ENCODE measurements at places on chromosomes 4 and X.

- no peak for DNase-seq
Measured at GRCh38 chrX:130347321-130347720, 7.6 kb downstream of the SLC25A14 start.

DNA sequence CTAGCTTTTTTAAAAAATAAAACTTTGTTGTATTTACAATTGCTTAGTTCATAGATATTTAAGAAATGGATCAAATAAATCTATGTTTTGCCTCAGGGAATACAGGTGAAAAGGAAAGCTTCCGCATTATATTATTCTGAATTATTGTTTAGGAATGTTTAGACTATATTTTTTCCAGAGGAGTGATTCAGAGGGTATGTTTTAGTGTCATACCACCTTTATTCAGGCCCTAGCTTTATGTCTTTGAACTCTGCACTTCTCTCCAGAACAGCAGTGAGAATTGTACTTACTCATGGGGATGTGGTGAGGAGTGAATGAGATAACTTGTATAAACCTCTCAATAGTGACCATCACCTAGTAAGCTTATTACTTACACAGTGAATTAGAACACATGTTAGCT is 14.0 kb downstream of the SLIT2 start:
- DNase-seq: no peak

DNA sequence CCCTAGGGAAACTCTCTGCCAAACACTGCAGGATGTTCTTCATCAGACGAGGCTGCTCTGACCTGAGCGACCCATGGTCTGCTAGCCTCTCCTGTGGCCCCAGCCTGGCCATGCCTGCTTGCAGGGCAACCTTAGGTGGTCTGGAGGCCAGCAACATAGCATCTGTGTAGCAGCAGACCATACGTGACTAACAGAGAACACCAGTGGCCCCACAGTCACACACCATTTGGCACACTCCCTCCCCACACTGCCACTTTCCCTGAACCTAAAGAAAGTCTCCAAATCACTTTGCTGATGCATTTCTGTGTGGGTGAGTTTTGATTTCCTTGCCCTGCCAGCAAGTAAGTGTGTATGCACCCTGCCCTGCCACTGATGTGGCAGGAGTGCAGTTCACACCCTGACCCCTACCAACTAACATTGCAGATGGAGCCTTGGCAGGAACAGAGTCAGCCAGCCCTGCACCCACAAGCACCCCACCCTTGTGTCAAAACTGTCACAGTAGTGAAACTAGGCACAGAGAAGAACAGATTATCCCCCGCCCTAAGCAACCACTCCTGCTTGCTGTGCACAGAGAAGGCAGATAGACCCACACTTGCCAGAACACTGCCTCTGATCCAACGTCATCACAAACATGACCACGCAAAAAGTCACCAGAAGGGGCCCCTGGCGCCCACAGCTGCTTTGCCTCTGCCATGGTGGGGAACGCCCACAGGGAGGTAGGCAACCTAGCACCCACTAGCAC is 249.1 kb downstream of the SPIN4 start:
- DNase-seq: no peak

DNA sequence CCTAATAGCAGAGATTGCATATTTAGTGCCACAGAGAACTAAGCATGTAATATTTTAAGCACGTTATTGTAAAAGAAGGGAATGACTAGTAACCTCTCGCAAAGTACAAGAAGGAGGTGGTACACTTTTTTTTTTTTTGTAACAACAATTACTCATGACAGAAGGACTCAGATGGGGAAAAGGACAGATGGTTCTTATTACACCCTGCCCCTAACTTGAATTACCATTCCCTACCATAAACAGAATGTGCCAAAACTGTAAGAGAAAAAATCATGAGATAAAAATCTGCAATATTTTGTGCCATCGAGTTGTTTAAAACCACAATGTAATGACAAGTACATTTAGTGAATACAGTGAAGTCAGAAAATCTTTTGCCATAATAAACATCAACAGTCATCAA is 33.0 kb upstream of the RAPGEF2 start:
- DNase-seq: no peak

DNA sequence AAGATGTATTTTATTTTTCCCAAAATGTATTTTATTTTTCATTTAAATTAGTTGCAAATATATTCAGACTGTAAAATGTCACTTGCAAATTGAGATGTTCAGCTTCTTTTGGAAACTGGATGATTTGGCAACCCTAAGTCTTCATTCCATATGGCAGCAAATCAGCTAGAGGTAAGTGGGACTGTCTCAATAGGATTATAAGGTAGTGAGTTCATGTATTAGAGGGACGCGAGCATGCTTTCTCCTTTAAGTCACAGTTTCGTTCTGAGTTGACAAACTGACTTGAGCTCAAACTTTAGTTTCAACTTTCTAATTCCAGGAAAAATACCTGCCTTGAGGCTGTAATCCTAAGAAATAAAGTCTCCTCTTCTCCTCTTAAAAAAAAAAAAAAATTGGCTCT is 44.2 kb upstream of the TMEM131L start:
- DNase-seq: no peak

GRCh38 chrX:46676399-46677356 is 82.2 kb downstream of the SLC9A7 start:
- DNase-seq: no peak

DNA sequence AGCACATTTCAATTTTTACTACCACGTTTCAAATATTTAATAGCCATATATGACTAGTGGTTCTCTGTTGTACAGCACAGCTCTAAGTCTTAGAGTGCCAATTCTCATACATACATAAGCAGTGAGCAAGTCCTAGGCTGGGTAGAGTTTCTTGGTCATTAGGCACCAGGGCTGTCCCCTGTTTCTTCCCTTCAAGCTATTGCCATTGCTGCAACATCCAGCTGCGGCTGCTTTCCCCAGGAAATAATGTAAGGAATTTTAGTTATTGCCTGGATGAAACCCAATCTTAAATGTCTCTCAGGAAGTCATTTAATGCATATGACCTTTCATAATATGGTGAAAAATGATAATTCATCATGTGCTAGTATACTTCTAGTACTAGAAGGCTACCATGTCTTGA is 74.1 kb upstream of the PPP3CA start:
- no peak for DNase-seq

DNA sequence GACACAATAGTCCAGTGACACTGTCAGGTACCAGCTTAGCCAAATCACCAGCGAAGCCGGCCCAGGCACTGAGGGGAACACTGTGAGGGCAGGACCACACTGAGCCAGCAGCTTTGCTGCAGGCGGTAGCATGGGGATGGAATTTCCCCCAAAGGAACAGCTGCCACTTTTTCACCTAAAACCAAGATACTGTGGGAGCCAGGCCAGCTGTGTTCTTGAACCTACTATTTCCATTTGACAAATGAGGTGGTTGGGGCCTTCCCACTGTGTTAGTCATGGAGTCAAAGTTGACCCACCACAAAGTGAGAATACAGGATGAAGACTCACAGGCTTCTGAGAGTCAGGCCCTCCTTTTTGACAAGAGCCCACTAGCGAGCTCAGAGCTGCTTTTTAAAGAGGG is 70.7 kb upstream of the SH3RF1 start:
- DNase-seq: no peak

GRCh38 chr4:130422261-130422660 is 1326.3 kb downstream of the C4orf33 start:
- no peak for DNase-seq

DNA sequence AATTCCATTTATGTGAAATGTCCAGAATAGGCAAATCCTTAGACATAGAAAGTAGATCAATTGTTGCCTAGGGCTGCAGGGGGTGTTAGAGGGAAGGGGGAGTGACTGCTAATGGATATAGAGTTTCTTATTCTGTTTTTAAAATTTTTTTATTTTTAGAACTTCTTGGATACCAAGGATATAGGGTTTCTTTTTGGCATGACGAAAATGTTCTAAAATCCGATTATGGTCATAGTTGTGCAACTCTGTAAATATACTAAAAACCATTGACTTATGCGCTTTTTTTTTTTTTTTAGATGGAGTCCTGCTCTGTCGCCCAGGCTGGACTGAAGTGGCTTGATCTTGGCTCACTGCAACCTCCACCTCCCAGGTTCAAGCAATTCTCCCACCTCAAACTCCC is 125.2 kb upstream of the USP9X start:
- DNase-seq: no peak

- DNase-seq: no peak
Measured at GRCh38 chr4:25523405-25523804, 132.2 kb upstream of the SLC34A2 start.

DNA sequence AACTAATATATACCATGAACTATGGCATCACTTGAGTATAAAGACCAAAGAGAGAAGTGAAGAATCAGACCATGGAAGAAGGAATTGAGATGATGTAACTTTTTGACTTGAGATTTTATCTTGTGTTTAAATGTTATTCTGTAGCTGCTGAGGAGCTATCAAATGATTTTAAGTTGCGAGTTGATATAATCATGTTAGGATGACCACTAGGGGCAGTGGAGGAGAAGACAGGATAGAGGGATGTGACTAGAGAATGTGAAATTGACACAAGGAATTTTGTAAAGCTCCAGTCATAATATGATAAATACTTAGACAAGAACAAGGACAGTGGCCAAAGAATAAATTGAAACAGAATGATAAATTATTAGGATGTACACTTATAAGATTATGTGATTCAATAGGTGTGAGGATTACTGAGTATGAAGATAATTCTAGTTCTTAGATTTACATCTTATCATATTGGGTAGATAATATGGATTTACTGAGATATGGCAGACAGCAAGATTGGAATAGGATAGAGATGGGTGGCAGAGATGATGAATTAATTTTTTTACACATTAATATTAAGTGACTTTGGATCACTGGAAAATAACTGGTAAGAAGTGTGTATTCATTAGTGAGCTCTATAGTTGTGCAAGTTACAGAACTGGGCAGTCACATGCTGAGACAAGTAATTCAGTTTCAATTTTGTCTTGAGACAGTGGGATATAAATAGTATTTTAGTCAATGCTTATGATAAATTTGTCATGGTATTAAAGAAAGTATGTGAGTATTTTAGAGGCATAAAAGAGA is 816.0 kb upstream of the PCDH10 start:
- no peak for DNase-seq

DNA sequence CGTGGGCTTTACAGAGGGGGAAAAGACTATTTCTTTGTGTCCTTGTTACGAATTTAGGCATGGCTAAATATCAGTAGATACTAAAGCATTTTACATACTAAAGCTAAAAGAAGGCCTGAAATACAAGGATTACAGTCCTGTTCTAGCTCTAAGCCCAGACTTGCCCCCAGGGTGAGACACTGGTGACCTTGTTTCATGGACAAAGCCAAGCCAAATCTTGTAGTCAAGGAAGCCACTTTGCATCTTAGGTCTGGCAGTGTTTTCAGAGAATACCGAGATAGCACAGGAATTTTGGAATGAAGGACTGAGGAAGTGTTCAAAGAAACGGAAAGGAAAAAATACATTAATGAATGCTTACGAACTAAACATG is 733 bp upstream of the G3BP2 start:
- DNase-seq: no peak

GRCh38 chrX:134653835-134654234 is 4.4 kb downstream of the PLAC1 start:
- no peak for DNase-seq

GRCh38 chr4:65391382-65391781 is 278.9 kb downstream of the EPHA5 start:
- DNase-seq: no peak

GRCh38 chr4:102878901-102879300 is 10.1 kb downstream of the CISD2 start:
- no peak for DNase-seq

DNA sequence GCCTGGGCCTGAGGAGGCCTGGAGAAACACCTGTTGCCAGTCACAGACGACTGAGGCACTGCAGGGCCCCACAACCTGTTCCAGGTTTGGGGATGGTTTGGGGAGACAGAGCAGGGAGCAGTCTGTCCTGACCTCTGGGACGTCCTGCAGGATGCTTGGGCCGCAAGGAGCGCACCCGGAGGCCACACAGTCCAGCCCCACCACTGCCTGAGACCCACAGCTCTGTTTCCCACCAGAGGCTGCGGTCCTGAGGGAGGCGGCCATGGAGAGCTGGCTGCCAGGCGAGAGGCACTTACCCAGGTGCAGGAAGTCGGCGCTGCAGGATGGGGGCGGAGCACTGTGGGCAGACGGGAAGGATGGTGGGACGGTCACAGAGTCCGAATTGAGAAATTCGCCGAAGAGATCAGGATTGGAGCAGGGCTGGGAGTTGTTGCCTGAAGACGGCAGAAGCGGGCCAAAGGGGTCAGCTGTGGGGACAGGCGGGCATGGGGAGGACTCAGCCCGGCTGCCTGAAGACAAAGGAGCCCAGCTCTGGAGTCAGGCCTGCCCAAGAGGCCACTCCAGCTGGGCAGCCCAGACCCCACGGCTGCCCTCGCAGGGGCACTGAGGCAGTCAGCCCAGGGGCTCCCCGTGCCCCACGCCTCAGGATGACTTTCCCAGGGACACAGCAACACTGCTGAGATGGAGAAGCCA is 40.3 kb upstream of the CPLX1 start:
- no peak for DNase-seq

GRCh38 chrX:112473654-112474053 is 206.1 kb downstream of the LHFPL1 start:
- DNase-seq: no peak

DNA sequence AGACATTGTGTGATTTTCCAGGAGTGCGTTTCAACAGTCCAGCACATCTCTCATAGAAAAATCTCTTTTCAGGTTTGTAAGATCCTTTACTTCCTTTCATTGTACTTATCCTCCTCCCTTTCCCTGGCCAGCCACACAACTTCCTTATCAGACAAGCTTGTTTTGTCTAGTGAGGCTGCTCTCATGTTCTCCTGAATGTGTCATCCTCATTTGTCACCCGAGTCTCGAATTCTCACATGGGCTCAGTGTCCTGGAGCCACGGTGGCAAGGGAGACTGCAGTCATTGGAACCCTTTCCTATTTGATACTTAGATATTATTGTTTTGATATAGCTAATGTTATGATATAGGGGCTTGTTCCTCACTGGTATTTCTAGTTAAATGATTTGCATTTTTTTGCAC is 16.9 kb downstream of the SYNPO2 start:
- DNase-seq: no peak

DNA sequence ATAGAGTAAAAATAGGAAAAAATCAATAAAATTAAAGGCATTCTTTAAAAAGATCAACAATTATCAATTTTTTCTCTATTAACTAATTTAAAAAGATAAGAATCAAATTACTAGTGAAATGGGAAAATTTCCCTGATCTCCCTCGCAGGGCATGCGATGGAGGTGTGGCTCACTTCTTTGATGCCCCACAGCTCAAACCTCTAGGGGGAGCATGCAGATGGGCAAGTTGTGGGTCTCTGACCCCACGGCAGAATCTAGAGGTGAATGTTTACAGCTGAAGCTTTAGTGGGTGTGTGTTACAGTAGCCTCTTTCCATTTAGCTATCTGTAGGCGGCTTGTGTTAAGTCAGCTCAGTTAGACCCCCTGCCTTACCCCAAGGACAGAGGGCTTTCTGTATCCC is 1348.8 kb downstream of the PCDH18 start:
- DNase-seq: no peak

GRCh38 chrX:85630901-85631300 is 251.4 kb upstream of the POF1B start:
- DNase-seq: no peak

- DNase-seq: no peak
Measured at GRCh38 chrX:21056622-21057021, 317.6 kb upstream of the CNKSR2 start.
